ENCODE measurements at places on chromosomes 7 and 10.
A peak's percentile ranks its signal among the peaks of the same experiment; 100 is the strongest.

- DNase-seq, result peak; percentile 72
Measured at GRCh38 chr7:18086165-18087025, 58.7 kb upstream of the PRPS1L1 start.

- DNase-seq, result peak; percentile 90
Measured at GRCh38 chr10:77974396-77975074, 48.0 kb upstream of the DLG5 start.

DNA sequence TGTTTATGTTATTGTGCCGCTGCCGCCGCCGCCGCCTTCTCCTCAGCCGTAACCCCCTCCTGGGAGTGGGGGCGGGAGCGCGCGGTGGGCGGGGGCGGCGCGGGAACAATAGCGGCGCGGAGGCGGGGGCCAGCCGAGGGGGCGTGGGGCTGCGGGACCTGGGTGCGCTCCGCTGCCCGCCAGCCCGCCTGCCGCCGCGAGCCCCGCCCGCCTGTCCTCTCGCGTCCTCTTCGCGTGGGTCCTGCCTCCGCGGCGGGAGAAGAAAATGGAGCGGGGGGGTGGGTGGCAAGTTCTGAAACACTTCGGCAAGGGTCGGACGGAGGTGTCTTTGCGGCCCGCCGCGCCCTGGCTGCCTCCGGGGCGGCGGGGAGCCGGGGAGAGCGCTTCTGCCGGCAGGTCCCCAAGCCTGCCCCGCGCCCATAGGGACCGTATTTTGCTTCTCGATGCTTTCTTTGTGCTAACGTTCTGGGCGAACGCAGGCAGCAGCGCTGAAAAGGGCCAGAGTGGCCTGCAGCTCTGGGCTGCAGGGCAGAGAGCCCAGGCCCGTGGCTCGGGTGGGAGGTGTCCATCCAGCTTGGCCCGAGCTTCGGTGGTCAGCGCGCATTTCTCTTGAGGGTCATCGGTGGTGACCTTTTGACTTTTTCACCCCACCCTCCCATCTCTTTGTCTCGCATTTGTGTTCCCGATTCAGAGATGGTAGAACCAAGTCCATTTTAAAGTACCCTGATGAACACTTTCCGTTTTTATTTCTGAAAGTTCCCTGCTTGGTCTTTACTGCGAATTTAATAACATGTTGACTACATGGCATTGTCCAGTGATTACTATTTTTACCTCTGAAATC lies 613 bp downstream of the MAPK8 start:
- no peak for DNase-seq

- DNase-seq, result peak; percentile 96
Measured at GRCh38 chr10:30784897-30785605, 155.5 kb upstream of the LYZL2 start.

All from endodermal cell (in vitro differentiated cells).